ENCODE measurements at places on chromosomes 13 and 19. TPM values are rescaled to one million over a fixed set of nuclear protein-coding genes. Genes with fewer than 3 reads are reported as not detected.

KLK6 gene
- polyA plus RNA-seq: 0.28 TPM

RANBP3 gene
- polyA plus RNA-seq: 42.5 TPM

PSG7 gene
- not detected for polyA plus RNA-seq

MCEMP1 gene
- not detected for polyA plus RNA-seq

ZFP36 gene
- polyA plus RNA-seq: 35.5 TPM

ADPRHL1 gene
- polyA plus RNA-seq: 167 TPM

PEAK3 gene
- 0.08 TPM for polyA plus RNA-seq

ZIM2 gene
- 2.0 TPM for polyA plus RNA-seq

WASF3 gene
- polyA plus RNA-seq: 12.3 TPM

AP1M2 gene
- 2.9 TPM for polyA plus RNA-seq

SMIM44 gene
- polyA plus RNA-seq: not detected

USF2 gene
- polyA plus RNA-seq: 103 TPM

GZMM gene
- polyA plus RNA-seq: 0.16 TPM

LYL1 gene
- 6.6 TPM for polyA plus RNA-seq

BIVM gene
- 23.7 TPM for polyA plus RNA-seq

TIMM13 gene
- polyA plus RNA-seq: 74.1 TPM

RFXANK gene
- 60.8 TPM for polyA plus RNA-seq

SCGB2B2 gene
- 0.31 TPM for polyA plus RNA-seq

NUP58 gene
- 27.5 TPM for polyA plus RNA-seq

LACC1 gene
- 1.7 TPM for polyA plus RNA-seq

TNFRSF19 gene
- 14.7 TPM for polyA plus RNA-seq

ZNF730 gene
- 3.3 TPM for polyA plus RNA-seq

ZNF546 gene
- polyA plus RNA-seq: 3.1 TPM

KLK12 gene
- polyA plus RNA-seq: not detected

ATP4B gene
- polyA plus RNA-seq: not detected

SBK2 gene
- 2.0 TPM for polyA plus RNA-seq

CEACAM4 gene
- not detected for polyA plus RNA-seq

GFY gene
- polyA plus RNA-seq: not detected

HMG20B gene
- polyA plus RNA-seq: 36.4 TPM

ZNF492 gene
- polyA plus RNA-seq: 1.3 TPM

FXYD1 gene
- 138 TPM for polyA plus RNA-seq

KLK14 gene
- polyA plus RNA-seq: 0.18 TPM

NECTIN2 gene
- polyA plus RNA-seq: 57.8 TPM

MEDAG gene
- 10.3 TPM for polyA plus RNA-seq

APC2 gene
- 0.71 TPM for polyA plus RNA-seq

LNX2 gene
- polyA plus RNA-seq: 4.7 TPM

C19orf67 gene
- polyA plus RNA-seq: not detected

KLF1 gene
- polyA plus RNA-seq: 0.64 TPM

SERTM1 gene
- 0.41 TPM for polyA plus RNA-seq

NAPSA gene
- polyA plus RNA-seq: 0.52 TPM

FCAR gene
- 0.22 TPM for polyA plus RNA-seq
